Neuronal stem cell (in vitro differentiated cells): ENCODE measurements at places on chromosomes 12 and 14.

- no peak for DNase-seq
These were observed 171.1 kb downstream of the PRKCH start for GRCh38 chr14:61492474-61492873.

- DNase-seq: no peak
These were observed 16.2 kb downstream of the CDK17 start for GRCh38 chr12:96383991-96384390.

DNA sequence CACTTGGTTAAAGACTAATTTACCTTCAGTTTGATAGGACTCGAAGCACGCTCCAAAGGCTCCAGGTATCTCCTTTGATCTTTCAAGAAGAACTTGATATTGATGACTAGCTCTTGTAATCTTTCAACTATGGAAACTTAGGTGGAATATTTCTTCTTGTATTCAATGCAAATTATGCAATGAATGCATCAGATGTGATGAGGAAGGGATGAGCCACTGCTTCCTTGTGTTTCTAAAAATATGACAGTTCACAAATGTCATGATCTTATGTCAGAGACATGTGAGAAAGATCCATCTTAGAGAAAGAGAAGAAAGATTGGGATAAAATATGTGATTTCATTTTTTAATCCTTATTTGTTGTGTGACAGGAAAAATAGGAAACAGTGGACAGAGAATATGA is 9.9 kb downstream of the RNASE9 start:
- DNase-seq: no peak

DNA sequence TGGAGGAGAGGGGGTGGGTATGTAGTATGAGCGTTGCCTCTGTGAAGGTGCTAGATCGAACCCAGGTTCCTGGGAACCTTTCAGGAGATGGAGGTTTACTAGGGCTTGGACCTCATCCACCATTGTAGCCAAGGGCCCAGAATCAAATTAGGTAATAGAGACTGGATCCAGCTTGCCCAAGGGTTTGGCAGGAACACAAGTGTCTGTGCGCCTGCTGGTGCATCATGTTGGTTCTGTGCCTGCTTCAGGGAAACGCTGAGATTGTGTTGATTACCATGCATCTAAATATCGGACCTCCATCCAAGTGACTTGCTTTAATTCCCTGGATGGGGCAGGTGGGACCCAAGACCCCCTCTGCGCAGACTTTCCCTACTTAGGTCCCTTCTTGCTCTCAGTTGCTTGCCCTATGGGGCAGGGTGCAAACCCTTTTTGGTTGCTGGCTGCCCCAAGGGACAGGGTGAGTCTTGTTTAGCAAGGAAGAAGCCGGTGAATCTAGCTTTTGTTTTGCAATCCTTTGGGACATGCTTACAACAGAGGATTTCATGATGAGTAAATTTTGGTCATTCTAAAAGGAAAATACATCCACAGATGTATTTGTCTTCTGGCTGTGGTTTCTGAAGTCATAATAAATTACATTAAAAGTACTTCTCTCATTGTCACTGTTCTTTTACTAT is 189.8 kb upstream of the PRICKLE1 start:
- DNase-seq: no peak

DNA sequence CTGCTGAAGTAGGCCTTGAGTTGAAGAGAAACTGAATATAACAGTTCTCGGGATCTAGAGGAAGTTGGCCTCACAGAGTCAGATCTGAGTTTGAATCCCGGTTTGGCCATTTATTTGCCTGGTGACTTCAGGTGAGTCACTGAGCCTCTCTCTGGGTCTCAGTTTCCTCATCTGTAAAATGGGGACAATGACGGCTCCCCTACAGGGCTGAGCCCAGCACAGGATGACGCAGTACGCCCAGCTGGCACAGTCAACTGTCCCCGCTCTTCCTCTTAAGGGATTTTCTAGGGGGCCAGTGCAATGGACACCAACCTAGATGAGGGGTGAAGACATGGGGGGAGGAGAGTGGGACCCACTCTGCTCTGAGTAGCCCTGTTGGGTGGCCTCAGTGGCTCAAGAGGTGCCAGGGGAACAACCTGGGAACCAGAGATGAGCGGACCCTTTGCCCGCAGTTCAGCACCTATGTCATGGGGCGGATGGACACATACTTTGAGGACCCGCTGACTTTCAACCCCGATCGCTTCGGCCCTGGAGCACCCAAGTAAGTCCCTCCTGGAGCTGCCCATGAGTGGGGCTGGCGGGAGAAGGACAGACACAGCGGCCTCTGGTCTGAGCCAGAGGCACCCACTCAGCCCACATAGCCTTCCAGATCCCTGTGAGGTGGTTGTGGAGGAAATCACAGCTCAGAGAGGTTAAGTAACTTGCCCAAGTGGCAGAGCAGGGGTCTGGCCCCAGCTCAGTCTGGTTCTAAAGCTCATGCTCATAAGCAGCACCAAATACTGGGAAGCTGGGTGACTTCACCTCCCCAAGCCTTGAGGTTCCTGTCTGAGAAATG is 41.1 kb downstream of the CYP46A1 start:
- no peak for DNase-seq

DNA sequence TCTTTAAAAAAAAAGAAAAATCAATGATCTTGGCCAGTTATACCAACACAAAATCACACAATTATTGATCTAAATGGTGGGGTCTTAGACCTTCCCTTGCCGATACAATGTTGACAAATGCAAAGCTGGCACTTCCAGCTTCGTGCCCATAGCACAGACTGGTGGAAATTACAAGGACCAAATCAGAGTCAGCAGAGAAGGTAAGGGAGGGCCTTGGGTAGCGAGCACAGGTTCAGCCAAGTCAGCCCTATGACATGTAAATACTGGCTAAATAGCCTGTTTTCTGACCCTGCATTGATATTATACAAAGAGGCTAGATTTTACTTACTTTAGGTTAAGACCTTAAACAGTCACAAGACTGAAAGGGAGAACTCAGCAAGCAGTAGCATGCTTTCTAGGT is 30.3 kb upstream of the WDR89 start:
- DNase-seq: no peak

DNA sequence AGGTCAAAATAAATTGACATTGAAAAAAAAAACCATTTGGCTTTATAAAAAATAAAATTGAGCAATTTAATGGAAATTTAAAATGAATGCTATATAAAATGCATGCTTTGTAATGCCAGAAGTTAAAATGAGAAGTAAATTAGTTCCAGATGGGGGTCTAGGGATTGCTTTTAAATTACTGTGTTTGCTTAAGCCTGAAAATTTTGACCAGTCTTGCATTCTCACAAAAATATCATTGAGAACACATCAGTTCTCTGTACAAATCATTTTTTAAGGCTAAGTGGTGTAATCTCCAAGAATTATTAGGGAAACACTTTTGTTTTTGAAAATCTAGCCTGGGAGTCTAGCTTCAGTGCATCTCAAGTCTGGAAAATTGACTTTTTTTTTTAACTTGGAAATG is 90.7 kb downstream of the RERG start:
- DNase-seq: no peak

- no peak for DNase-seq
These were observed 64.5 kb downstream of the BCL11B start for GRCh38 chr14:99207456-99207855.

DNA sequence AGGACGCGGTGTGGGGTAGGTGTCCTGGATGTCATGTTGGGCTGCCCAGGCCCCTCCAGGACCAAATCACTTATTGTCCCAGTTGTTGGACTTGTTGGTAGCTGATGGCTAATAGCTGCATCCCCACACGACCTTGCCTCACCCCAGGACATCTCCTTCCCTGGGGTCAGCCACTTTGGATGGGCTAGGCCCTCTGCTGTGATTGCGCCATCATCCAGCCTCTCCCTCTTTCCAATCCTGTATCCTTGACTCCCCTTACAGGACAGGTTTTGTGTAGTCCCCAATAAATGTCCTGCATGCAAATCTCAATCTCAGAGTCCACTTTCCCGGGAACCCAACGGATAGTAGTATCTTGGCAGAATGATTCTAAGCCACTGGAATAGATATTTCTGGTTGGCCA is 43.4 kb upstream of the CHST11 start:
- DNase-seq: no peak

DNA sequence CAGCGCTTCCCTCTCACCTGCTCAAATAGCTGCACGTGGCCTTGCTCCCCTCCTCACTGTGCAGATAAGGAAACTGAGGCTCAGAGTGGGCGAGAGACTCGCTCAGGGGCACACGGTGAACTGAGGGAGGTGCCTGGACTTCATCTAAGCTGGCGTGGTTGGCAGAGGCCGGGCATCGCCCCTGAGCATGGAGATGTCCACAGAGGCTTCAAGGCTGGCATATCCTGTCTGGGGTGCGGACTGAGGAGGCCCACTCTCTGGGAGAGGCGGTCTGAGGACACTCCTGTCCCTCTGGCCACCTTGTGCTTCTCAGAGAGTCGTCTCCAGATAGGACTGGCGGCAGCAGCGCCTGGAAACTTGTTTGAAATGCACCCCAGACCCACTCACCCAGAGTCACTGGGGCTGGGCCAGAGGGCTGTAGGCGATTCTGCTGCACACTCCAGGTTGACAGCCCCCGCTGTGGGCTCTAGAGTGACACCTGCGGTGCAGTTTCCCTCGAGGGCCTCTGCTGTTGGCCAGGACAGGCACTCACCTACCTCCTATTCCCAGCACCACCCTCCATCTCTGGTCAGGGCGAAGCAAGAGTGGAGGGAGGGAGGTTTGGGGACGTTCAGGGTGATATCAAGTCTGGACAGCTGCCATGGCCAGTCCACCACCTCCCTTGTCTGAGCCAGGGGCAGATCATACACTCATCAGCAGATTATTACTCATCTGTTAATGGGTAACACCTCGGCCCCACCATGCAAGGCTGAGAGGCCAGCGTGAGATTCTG is 11.2 kb upstream of the LBHD2 start:
- no peak for DNase-seq
